ENCODE measurements at places on chromosomes 4 and X.

- DNase-seq, result no peak
Measured at GRCh38 chrX:131595120-131595519, 51.2 kb downstream of the OR13H1 start.

DNA sequence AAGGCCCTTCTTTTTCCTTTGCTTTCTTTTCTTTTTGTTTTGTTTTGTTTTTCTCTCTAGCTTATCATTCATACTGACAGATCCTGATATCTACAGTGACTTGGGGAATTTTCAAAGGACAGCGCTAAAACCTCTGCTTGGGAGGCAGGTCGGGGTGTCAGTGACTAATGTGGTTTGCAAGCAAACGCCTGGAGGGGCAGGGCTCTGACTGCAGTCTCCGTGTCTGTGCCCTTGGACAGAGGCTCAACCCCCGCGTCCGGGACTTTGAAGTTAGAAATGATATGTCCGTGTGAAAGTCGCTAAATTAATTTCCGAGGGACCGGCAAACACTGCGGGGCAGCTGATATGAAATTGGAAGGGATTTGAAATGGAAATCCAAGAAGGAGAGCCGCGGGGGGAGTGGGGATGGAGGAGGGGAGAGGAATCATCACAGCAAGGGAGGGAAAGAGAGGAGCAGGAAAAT is 312.4 kb downstream of the DHRSX start:
- no peak for DNase-seq

DNA sequence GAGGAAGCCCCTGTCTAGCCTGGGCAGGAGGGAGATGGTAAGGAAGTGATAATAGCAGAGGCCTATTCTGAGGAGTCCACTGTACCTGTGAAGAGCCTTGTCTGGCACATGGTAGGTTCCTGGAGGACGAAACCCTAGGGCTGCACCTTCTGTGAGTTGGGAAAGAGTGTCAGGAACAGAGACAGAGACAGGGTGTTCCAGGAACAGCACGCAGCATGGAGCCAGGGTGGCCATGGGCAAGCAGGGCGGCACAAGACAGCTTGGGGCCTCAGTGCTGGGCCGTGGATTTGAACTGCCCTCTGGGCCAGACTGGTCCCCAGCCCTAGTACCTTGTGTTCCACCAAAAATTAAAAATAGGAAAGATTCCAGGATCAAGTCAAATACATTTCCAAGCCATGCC is 272.5 kb downstream of the EVC2 start:
- DNase-seq, result no peak

DNA sequence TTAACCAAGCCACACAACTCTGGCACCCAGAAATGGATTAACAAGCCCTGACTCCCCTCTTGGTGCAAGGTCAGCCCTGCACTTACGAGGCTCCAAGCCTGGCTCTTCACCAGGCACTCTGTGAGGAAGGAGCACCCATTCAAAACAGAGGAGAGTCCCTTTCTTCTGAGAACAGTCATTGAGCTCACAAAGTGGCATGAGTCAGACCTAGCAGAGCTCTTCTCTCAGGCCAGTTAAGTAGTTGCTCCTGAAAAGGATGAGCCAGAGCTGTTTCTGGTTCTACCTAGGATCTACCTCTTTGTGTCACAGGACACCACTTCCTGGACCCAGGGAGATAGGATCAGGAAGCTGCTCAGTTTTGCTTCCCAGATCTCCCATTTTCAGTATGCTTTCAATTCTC is 48.2 kb downstream of the EVC2 start:
- no peak for DNase-seq

GRCh38 chr4:24219209-24219608 is 329.4 kb upstream of the PPARGC1A start:
- DNase-seq, result no peak

DNA sequence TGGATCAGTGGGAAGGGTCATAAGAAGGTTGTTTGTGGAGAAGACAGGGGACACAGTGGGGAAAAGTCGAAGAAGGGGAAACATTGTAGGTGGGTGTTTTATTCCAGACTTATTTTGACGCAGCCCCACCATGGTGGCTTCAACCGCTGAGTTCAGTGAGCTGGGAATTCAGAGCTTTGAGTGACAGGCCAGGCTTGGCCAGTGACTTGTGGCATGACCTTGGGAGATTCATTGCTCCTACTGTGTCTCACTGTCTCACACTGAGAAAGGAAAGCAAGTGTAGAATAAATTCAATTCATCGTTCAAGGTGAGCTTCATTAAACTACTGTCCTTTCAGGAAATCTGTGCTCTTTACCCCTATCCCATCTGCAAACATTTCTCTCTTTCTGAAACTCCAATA is 47.4 kb upstream of the SOD3 start:
- DNase-seq, result no peak

DNA sequence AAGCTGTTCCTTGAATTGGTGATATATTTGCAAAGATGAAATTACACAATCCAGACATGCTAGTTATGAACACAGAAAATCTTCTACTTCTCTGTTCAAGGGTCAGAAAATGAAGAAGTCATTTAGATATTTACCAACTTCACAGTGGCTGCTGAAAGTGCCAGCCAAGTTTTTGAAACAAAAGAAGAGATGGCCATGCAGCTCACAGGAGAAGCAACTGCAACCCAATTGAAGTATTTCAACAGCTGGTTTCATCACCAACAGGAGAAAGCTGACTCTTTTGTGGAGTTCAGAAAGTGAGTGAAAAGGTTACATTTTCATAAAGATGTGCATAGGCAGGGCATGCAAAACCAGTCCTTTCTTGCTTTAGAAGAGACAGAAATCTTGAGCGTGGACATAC is 70.1 kb upstream of the LSM6 start:
- DNase-seq, result no peak

- DNase-seq, result no peak
Measured at GRCh38 chr4:172785613-172786012, 383.0 kb upstream of the GALNT7 start.

GRCh38 chr4:141155586-141155985 is 22.3 kb upstream of the RNF150 start:
- no peak for DNase-seq

DNA sequence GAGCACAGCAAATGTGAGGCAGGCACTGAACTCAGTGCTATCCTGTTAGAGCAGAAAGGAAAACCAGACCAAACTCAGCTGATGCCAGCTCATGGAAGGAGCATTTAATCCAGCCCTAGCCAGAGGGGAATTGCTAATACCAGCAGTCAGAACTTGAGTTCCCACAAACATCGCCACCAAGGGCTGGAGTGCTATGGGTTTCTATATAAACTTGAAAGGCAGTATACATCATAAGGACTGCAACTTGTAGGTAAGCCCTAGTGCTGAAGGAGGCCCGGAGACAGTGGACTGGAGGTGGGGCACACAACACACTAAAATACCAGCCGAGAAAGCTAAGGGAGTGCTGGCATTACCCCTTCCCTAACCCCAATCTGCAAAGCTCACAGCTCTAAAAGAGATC is 440.2 kb downstream of the PRR32 start:
- no peak for DNase-seq

- DNase-seq, result no peak
Measured at GRCh38 chrX:91039777-91040176, 394.9 kb upstream of the PABPC5 start.

DNA sequence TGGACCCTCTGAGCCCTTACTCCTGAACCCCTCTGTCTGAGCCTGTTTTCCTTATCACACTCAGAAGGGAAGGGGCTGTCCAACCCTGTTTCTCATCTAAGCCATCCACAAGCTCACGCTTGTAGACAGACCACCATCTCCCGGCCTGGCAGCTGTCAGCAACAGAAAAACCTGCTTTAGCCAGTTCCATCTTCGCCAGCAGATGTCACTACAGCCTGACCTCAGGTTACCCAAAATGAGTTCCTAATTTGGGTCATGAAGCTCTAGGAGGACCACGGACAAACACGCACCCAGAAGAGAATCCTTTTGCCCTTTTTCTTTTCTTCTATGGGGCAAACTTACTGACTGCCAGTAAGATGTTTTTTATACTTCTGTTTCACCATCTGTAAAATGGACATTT is 445.4 kb downstream of the BCOR start:
- DNase-seq, result peak; percentile 51

GRCh38 chr4:162170509-162170908 is 6.7 kb upstream of the FSTL5 start:
- DNase-seq, result no peak

GRCh38 chrX:77597090-77597489 is 149.9 kb downstream of the FGF16 start:
- DNase-seq, result peak; percentile 7

GRCh38 chrX:66039944-66040343 is at the start of gene VSIG4:
Gene VSIG4 (minus strand): TSS chrX:66040080. CDS start chrX:66039998, 82 bp downstream.
- DNase-seq, result no peak

GRCh38 chr4:3879681-3880614 is 113.8 kb downstream of the ADRA2C start:
- no peak for DNase-seq

DNA sequence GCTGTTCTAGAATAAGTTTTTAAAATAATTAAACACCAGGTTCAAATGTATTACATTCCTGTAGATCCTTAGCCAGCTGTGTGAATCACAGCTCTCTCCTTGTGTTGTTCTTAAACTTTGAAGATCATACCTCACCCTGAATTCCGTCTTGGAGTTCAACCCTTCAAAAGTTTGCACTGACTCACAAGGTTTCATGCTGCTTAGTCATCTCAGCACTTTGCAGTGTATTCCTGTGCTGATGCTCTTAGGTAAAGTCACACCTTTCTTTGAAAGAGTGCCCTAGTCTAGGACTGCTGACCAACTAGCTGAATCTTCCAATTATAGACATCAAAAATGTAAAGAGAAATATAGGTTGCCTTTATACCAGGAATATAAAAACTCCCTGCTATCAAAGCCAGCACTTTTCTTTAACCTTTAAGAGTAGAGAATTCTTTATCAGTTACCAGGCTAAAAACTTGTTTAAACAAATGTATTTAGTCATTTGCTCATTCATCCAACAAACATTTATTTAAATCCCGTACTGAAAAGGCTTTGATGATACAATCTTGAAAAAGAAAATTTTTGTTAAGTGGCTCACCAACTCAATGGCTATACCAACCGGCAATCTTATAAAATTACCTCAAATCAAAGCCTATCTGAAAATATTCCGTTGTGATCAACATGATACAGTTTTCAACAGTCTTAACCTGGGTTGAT is 169.7 kb downstream of the RAP1GDS1 start:
- DNase-seq, result no peak

GRCh38 chrX:6777238-6778002 is 242.5 kb upstream of the VCX3A start:
- no peak for DNase-seq

DNA sequence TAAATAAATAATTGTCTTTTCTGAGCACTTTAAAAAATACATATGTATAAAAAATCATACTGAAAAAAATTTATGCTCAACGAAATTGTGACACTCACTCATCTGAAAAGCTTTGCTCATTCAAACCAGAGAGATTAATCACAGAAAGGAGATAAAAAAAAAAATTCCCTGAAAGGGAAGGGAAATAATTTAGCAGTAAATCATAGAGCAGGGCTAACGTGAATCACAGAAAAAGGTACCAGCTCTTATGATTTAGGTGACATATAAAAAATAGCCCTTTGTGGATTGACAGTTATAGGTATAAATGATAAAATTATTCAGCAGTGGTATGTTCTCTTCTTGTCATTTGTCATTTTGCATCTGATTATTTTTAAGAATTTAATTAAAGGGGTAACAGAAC is 552.7 kb upstream of the TENM3 start:
- DNase-seq, result no peak

GRCh38 chr4:52684896-52685295 is 25.8 kb upstream of the USP46 start:
- DNase-seq, result no peak

- no peak for DNase-seq
Measured at GRCh38 chr4:1839282-1839681, 16.7 kb downstream of the LETM1 start.

DNA sequence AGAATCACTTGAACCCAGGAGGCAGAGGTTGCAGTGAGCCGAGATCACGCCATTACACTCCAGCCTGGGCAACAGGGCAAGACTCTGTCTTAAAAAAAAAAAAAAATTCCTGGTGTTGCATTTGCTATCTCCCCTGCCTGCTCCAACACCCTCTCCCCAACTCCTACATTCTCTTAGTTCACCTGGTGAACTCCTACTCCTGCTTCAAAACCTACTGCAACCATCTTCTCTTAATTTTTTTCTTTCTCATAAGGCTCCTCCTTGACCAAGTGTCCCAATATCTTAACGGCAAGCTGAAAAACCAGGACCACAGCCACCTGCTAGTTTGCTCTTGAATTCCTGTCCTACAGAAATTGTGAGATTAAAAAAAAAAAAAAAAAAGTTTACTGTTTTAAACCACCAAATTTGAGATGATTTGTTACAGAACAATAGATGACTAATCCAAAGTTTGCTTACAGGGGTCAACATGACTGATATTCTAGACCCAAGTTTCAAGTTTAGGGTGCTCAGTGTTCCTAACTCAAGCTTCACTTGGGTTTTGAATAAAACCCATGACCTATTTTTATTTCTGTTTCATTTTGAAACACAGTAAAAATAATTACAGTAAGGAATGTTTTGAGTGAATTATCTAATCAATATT is 13.1 kb upstream of the ANXA5 start:
- no peak for DNase-seq

- DNase-seq, result no peak
Measured at GRCh38 chr4:123593655-123594054, 197.1 kb downstream of the SPRY1 start.

DNA sequence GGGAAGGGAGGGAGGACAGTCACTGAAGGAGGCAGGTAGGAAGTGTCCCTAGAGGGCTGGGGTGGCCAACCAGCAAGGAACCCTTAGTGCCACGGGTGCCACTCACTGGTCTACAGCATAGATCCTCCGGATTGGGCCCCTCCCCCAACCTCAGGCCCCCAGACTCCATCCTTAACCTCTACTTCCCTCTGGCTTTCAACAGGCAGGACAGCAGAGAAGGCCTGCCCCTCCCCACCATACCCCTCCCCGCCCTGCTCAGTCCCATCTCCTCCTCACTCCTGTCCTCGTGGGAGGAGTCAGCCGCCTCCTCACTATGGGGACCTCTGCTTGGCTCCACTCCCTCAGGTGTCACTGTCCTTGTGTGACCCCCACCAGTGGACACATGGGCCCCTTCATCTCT is 77.7 kb upstream of the PSAPL1 start:
- DNase-seq, result no peak

GRCh38 chr4:182206266-182206665 is 36.9 kb upstream of the TENM3 start:
- no peak for DNase-seq

DNA sequence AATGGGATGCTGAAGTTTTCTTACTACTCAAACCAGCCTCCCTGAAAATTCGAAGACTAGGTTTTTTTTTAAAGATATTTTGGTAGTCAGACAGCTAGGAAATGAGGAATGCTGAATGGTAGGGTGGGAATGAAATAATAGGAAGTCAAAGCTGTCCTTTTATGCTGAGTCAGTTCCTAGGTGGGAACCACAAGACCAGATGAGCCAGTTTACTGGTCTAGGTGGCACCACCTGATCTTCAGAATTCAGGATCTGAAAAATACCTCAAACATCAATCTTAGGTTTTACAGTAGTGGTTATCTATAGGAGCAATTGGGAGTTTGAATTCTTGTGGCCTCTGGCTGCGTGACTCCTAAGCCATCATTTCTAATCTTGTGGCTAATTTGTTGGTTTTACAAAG is 183.1 kb upstream of the GALNT7 start:
- DNase-seq, result no peak
